ENCODE measurements at places on chromosomes 16 and 17.

- DNase-seq, result no peak
Measured at GRCh38 chr17:69608808-69609472, 194.4 kb downstream of the MAP2K6 start.

DNA sequence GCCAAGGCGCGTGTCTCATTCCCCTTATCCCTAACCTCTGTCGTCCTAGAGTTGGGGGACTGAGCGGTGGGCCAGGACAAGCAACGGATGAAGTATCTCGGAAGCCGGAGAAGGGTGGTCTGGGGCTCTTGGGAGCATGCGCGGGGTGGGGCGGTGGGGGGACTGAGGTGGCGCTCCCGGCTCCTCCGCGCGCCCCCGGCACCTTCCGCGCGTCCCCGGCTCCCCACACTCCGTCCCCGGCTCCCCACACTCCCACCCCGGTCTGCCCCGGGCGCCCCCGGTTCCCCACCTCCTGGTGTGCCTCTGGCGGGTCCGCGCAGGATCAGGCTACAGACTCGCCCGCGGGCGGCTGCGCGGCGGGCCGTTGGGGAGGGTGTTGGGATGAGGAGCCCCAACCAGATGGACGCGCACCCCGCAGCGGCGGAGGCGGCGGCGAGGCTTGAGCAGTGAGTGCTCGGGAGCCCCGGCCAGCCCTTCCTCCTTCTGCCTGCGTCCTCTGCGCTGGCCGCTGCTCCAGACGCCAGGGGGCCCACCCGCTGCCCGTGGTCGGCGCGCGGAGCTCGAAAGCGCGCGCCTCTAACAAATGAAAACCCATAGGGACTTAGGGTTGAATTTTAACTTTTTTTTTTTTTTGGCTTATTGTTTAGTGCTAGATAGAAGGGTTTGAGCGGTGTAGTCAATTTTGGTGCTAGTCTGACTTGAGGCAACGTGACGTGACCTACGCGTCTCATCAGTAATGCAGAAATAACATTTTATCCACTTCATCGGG, 5.6 kb upstream of the CRYM start:
- peak; percentile 60 for DNase-seq

DNA sequence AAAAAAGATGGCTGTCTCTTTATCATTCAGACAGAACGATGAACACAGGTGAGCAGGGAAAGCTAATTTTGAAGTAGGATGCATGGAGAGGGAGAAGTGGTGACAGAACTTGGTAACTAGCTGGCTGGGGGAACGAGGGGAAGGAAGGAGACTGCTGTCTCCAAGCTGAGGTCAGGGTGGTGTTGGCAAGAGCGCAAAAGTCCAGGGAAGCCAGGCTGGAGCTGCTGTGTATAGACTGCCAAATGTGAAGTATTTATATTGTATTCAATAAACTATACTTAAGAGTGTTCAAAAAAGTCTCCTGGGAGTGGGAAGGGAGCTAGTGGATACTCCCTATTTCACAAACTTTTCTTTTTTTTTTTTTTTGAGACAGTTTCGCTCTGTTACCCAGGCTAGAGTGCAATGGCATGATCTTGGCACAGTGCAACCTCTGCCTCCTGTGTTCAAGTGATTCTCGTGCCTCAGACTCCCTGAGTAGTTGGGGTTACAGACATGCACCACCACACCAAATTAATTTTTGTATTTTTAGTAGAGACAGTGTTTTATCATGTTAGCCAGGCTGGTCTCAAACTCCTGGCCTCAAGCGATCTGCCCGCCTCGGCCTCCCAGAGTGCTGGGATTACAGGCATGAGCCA, 8.2 kb downstream of the TMEM106A start:
- DNase-seq, result no peak

- DNase-seq, result no peak
Measured at GRCh38 chr17:10992106-10992880, 154.4 kb upstream of the PIRT start.

DNA sequence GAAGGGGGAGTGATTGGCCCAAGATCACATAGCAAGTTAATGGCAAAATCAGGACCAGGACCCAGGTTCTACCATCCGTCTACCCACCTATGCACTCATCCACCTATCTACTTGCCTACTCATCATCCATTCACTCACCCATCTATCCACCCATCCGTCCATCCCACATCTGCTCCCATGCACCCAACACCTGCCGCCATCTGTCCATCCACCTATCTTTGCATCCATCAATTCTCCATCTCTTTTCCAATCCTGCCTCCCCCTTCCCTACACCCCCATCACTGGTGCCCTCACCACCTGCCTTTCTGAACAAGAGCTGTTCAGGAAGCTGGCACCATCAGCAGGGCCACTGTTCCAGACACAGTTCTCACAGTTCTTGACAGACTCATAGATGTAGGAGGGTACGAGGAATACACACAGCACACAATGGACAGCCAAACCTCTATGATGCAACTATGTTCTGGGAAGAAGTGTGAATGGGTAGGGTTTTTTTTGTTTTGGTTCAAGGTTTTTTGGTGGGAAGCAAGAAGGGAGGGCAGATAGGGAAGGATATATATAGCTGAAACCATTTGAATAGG, 4.5 kb downstream of the SAMD14 start:
- DNase-seq, result no peak

- DNase-seq, result no peak
Measured at GRCh38 chr17:72812823-72813222, 279.7 kb downstream of the SLC39A11 start.

GRCh38 chr17:6470751-6471521, 26.7 kb downstream of the PIMREG start:
- DNase-seq, result no peak

DNA sequence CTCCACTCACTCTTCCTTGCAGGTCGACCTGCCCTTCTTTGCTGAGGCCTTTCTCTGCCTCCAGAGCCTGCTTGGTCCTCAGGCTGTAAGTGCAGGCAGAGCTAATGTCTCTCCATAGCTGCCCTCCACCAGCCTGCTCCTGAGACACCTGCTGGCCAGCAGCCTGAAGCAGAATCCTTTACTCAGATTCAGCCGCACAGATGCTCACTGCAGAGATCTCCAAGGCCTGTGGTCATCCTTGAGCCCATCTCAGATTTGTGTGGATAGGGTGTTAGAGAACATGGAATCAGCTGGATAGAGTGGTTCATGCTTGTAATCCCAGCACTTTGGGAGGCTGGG, 11.5 kb downstream of the DEXI start:
- no peak for DNase-seq

GRCh38 chr17:76500074-76500746, 1.0 kb downstream of the RHBDF2 start:
- DNase-seq, result peak; percentile 57

GRCh38 chr17:73271072-73271471, 9.4 kb upstream of the CPSF4L start:
- DNase-seq, result no peak

- no peak for DNase-seq
Measured at GRCh38 chr16:8541868-8542267, 48.4 kb downstream of the TMEM114 start.

GRCh38 chr17:864315-864714, 82.2 kb downstream of the MRM3 start:
- no peak for DNase-seq

DNA sequence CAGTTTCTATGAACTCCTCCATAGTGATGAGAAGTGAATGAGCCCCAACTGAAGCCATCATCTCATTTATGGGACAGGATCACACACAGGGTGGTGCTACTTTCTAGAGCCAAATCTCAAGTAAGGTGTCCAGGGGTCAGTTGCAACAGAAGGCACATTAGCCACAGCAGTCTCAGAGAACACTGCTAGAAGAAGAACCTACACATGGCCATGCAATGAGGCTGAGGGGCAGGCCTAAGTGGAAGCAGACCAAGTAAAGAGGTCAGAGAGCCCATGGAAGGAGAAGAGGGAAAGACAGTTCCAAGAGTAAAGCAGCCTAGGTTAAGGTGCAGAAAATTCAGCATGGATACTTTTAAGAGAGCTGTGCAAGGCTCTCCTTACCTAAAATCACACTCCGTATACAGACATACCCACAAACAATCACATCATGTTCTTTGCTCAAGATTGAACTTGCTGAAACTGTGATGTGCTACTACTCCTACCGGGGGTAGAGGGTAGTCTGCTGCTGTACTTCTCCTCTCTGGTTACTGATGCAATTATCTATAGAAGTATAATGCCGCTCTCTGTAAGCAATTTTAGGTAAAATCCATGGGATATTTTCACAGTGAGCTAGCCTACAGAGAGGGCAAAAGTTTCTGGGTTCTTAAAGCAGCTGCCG, 1.7 kb downstream of the ABCA8 start:
- no peak for DNase-seq

- DNase-seq, result peak; percentile 39
Measured at GRCh38 chr16:68355447-68356248, 44.8 kb downstream of the PRMT7 start.

DNA sequence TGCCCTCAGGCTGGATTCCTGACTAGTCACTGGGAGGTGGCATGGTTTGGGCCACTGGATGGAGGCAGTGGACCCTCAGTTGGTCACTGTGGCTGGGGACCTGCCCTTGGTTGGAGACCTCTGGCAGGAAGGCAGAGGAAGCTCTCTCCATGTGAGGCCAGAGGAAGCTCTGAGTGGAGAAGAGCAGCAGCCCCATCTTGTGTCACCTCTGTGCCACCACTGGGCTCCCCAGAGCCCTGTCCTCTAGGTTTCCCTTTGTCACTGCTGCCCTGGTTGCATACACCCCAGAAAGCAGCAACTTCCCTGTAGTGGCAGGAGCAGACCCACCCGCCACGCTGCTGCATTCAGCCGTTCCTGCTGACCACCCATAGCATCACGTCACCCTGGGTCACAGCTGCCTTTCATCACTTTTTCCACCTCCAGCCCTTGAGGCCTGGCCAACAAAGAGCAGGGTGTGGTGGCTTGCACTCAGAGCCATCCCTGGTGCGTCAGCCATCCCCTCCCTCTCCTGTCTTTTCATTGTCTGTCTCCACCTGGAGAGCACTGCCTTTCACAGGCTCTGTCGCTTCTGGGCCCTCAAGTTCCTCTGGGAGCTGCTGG, 11.9 kb downstream of the CTRL start:
- DNase-seq, result no peak

- no peak for DNase-seq
Measured at GRCh38 chr17:8712698-8713097, 31.9 kb downstream of the CCDC42 start.

DNA sequence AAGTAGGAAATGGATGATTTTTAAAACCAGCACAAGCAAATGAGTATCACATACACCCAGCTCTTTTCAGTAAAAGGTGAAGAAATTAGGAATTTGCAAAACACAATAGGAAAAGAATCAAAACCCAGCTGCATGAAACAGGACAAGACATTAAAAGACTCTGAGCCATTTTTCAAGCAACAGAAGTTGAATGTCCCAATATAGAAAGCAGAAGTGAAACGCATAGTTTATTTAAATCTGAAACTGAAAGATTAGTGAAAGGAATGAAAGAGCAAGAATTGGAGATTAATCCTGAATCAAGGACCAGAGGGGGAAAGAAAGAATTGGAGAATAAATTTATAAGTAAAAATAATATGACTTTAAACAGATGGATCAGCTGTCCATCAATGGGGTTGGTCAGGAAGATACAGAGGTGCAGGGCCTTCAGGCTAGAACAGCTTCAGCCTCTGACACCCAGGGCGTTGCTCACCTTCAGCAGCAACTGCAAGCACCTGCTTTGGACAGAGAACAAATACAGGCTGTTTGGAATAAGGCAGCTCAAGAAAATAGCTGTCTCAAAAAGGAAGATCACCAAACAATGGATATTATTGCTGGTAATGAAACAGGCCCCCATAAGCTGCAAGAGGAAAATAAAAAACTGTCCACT, 3.9 kb upstream of the ARHGAP17 start:
- no peak for DNase-seq

- DNase-seq, result no peak
Measured at GRCh38 chr16:78866521-78866920, 734.0 kb downstream of the MAF start.

GRCh38 chr17:46208997-46209396, 15.8 kb upstream of the KANSL1 start:
- DNase-seq, result no peak

GRCh38 chr17:41199421-41200078, 9.9 kb downstream of the KRTAP9-1 start:
- no peak for DNase-seq

DNA sequence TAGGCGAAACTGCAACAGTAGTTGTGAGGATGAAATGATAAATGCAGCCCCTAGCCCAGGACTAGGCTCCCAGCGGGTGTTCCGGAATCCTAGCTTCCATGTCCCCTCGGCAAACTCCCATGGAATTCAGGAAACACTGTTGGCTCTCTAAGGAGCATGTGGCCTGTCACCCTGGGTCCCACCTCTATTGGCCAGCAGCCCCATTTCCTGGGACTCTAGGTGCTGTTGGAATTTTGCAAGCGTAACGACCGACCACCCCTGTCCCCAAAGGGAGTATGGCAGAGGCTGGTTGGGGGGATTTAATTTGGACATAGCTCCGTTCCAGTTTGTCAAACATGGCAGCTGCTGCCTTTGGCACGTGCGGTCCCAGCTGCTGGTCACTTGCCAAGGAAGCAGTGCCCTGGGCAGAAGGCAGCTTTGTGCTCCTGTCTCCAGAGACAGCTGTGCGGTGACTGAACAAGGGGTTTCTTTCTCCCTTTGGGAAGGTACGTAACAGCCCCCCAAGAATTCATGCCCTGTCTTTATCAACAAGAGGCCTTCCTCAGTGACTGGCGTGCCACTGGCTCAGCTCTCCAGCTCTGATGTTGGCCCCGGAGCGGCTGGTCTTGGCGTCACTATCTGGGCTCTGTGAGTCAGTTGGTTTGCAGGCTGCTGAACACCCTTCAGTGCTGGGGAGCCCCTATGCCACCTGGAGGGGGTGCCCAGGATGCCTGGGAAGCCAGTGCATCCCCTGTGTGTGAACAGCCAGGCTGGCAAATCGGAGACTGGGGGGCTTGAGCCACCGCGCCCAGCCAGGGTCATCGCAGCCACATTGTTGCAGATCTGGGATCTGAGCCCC, 235.2 kb upstream of the TNRC6C start:
- DNase-seq, result no peak

DNA sequence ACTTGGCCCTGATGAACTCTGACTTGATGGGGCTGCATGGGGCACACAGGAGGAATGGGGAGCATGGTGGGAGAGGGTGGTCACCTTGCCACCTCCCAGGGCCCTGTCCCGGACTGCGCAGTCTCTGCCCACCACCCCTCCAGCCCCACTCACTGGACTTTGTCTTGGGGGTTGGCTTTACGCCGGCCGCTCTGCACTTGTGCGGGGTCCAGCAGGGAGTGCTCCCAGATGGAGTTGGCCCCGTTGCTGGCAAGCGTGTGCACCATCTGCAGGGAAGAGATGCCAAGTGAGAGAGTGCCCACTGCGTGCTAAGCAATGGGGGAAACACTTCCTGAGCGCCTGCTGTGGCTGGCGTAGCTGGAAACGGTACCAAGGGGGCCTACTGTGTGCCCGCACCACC, 6.7 kb downstream of the GIT1 start:
- DNase-seq, result no peak

Data from lower lobe of right lung (tissue), 2 donors.